ENCODE measurements at places on chromosomes 1 and 21.

GRCh38 chr1:153882296-153882912 is 40.4 kb downstream of the GATAD2B start:
- no peak for DNase-seq

GRCh38 chr1:71089536-71090270 is 8.9 kb upstream of the ZRANB2 start:
- no peak for DNase-seq

- DNase-seq: no peak
These were observed 12.2 kb upstream of the SLC6A9 start for GRCh38 chr1:44043176-44044070.

GRCh38 chr1:172948457-172948856 is 102.3 kb downstream of the TNFSF18 start:
- DNase-seq: no peak

DNA sequence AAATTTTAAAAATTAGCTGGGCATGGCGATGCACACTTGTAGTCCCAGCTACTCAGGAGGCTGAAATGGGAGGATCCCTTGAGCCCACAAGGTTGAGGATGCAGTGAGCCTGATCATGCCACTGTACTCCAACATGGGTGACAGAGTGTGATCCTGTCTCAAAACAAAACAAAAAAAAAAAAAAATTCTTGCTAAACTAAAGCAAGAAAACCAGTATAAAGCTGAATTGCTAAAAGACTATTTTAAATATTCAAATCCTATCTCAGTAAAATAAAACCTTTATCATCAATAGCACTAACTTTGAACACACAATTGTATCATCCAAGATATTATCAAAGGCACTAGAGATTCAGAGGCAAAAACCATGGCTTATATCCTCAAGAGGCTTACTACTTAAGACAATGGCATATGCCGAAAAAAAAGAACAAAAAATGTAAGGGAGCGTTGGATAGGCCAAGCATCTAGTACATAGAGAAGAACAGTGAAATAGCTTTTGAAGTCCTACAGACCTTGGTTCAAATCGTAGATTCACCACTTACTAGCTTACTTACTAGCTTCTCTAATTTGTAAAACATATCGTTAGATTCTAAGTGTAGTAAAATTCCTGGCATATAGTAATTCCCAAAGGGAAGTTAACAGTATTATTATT is 3.6 kb downstream of the EPS15 start:
- no peak for DNase-seq

DNA sequence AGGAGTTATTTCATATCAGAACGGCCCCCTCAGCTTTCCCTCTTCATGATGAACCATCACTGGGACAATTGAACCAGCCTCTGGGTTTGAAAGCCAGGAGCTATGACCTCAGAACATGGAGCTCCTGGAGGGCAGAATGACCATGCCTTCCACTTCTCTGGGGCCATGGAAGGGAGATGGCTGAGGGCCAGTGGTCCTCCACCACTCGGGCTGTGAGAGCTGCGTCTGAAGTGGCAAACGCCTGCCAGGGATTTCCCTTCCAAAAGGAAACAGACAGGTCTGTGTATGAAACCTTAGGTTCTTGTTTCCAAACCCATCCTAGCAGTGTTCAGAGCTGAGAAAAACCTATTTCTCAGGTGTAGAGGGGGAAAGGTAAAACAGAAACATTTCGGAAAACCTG is 22.5 kb downstream of the PKP1 start:
- DNase-seq: no peak

- no peak for DNase-seq
These were observed 452.3 kb downstream of the OMA1 start for GRCh38 chr1:58094221-58094620.

- no peak for DNase-seq
These were observed 639 bp upstream of the IPO9 start for GRCh38 chr1:201828217-201828819.

- no peak for DNase-seq
These were observed 33.1 kb upstream of the APOBEC4 start for GRCh38 chr1:183686229-183686628.
